ENCODE measurements at places on chromosomes 5 and 9. TPM values are rescaled to one million over a fixed set of nuclear protein-coding genes. Genes with fewer than 3 reads are reported as not detected.

- peak; percentile 93 for DNase-seq
These were observed 81.4 kb upstream of the PIK3R1 start for GRCh38 chr5:68134033-68134668.

CDX1 gene
- total RNA-seq = 0.15 TPM

SPATA6L gene
- total RNA-seq = 3.7 TPM

DNA sequence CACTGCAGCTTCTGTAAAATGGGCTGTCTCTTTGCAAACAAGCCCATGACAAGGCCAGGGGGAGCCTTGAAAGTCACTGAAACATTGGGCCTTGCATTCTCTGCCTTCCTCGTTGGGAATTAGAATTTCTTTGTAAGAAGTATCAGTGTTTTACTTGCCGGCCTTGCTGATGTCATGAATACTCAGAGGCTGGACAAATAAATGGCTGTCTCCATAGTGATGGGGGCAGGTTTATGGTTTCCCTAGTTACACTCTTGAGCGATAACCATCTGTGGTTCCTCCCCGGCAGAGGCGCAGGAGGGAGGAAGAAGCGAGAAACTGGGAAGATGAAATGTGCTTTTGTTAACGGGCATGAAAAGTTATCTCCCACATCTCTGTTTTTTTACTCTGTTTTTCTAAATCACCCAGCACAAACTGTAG is 272.7 kb upstream of the PANK3 start:
- no peak for DNase-seq

GGTA1 gene
- total RNA-seq = 1.2 TPM

GRCh38 chr9:68472119-68472518 is 68.6 kb downstream of the TMEM252 start:
- no peak for DNase-seq

GRCh38 chr9:110261632-110262031 is 5.3 kb upstream of the TXN start:
- no peak for DNase-seq

SMC2 gene
- total RNA-seq = 2.9 TPM

PIP5KL1 gene
- 0.40 TPM for total RNA-seq

ENDOG gene
- total RNA-seq = 53.0 TPM

- DNase-seq = peak; percentile 66
These were observed 868 bp downstream of the KDM4C start for GRCh38 chr9:6758498-6759184.

GRCh38 chr5:155546075-155546474 is 532.5 kb downstream of the KIF4B start:
- DNase-seq = no peak

DNA sequence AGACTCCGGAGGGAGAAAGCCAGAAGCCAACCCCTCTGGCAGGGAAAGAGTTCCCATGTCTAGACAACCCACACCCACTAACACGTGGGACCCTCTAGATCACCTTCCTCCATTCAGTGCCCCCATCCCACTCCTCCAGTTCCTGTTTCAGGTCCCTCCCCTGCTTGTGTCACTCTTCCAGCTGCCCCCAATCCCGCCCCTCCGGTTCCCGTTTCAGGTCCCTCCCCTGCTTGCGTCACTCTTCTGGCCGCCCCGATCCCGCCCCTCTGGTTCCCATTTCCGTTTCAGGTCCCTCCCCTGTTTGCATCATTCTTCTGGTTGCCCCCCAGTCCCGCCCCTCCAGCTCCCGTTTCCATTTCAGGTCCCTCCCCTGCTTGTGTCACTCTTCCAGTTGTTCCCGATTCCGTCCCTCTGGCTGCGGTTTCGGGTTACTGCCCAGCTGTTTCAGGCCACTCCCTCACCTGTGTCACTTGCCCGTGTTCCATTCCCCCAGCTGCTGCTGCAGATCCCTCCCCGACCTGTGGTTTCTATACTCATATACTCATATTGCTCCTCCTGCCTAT is 64.8 kb upstream of the RANBP6 start:
- peak; percentile 81 for DNase-seq

GRCh38 chr5:137026296-137026695 is 472.8 kb downstream of the SPOCK1 start:
- DNase-seq = no peak

DNA sequence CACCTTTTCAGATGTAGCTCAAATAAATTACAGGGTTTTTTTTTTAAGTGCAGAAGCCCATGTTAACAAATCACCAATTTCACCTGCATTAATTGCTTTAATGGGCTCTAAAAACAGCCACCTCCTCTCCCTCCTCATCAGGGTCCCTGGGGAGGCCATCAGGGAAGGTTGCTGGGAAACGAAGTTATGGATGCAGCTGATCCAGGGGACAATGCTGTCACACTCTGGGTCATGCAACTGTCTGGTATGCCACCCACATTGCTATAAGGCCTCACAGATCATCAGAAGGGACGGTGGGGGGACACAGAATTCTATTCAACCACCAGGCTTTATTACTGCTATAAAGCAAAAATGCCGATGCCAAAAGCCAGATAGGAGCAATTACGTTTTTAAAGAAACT is 9.3 kb downstream of the WHRN start:
- no peak for DNase-seq

- DNase-seq = no peak
These were observed 14.9 kb upstream of the GFPT2 start for GRCh38 chr5:180367991-180368390.

DNA sequence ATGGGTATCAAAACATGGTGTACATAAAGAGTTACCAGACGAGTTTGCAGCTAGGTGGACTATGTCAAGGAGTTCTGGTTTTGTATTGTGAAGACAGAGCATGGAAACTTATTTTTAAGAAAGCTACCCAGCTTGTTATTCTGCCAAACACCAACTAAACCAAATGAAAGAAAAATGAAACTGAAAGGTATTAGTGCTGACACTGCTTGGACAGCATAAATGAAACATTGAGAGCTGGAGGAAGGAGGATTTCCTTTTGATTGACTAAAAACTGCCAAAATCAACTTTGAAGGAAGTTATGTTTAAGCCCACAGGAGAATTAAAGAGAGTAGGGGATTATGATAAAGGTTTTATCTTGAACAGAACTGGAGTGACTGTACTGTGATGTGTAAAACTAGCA is 766.2 kb downstream of the PTPRD start:
- no peak for DNase-seq

GRCh38 chr5:156037151-156037909 is 289.6 kb upstream of the SGCD start:
- DNase-seq = no peak

TAF11L10 gene
- not detected for total RNA-seq

HAPLN1 gene
- total RNA-seq = not detected

DNA sequence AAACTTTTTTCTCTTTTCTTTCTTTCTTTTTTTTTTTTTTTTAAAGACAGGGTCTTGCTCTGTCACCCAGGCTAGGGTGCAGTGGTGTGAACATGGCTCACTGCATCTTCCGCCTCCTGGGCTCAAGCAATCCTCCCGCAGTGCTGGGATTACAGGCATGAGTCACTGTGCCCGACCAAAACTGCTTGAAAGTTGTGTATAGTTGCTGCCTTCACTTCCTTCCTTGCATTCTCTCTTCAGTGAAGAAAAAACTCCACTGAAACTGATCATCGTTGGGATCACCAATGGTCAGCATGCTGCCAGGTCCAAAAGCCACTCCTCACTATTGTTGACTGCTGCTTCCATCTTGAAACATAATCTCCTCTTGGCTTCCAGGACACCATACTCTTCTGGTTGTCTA is 66.6 kb upstream of the CTNNA1 start:
- no peak for DNase-seq

TCERG1 gene
- 12.8 TPM for total RNA-seq
